Aorta (tissue), 5 donors: ENCODE measurements at places on chromosomes 12 and 14. TPM values are rescaled to one million over a fixed set of nuclear protein-coding genes. Genes with fewer than 3 reads are reported as not detected.

DNA sequence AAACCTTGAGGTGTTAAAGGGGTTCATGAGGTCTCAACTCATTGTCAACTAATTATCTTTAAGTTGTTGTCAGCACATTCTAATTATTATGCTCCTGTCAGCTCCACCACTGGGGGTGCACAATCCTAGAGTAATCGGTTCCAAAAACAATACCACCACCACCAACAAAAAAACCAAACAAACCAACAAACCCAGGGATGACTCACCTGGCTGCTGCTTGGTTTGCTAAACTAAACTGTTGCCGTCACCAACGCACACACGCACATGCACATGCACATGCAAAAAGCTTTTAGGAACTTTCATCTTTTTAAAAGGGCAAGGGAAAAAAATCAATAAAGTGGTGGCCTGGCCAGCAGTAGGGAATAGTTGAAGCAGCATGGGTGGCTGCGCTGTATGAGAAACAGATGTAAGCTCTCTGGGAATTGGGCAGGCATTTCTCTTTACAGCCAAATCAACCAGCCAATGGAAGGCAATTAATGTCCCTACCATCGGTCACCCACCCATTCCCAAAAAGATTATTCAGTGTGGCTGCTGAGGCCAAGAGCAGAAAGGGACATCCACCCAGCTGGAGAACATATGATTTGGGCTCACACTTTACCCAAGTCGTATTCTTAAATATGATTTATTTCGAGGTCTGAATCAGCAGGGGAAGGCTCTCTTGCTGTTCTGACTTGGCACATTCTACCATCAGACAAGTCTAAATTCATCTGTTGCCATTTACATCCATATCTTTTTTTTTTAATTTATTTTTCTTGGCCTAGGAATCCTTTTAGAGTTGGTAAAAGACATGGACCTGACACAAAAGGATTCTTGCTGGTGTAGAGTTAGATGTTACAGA lies 20.0 kb downstream of the TMEM30B start:
- peak; percentile 46 for DNase-seq

DNA sequence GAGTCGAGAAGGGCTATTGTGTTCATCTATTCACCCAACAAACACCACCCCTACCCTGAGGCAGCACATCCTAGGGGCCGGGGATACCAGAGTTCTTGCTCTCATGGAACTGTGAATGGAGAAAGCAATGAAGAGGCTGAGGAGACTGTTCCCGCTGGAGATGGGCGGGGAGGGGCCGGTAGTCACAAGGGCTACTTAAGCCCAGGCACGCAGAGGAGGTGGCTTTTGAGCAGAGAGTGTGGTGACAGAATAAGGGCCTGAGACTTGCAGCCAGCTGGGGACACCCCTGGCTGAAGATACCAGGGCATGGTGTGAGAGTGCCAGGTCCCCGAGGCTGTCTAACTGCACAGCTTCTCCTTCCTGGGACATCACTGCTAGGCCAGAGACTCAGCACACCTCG lies 114.1 kb upstream of the EVL start:
- no peak for DNase-seq

DNA sequence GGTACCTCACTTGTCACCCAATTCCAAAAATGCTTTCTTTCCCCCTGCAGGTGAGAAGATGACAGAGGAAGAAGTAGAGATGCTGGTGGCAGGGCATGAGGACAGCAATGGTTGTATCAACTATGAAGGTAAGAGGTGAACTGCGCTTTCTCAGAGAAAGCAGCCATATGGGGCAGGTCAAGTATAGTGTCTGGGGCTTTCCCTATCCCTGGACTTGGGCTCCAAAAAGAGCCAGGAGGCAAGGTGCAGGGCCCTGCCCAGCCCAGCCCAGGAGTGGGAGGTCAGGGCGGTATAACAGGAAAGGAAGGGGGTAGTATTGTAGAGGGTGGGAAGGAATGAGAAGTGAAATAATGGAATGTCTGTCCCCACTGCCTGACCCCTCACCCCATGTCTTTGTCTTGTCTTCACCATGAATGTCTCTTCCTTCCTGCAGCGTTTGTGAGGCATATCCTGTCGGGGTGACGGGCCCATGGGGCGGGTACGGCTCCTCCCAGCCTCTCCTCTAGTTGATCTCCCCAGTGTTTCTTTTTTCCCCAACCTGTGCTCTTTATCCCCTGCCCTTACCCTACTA lies 2.1 kb downstream of the MYL6 start:
- no peak for DNase-seq

- no peak for DNase-seq
Measured at GRCh38 chr12:14367040-14367661, 1.7 kb downstream of the ATF7IP start.

- DNase-seq, result no peak
Measured at GRCh38 chr14:88029500-88029899, 24.6 kb downstream of the GPR65 start.

- DNase-seq, result no peak
Measured at GRCh38 chr12:55963760-55964159, 2.1 kb downstream of the PMEL start.

DNA sequence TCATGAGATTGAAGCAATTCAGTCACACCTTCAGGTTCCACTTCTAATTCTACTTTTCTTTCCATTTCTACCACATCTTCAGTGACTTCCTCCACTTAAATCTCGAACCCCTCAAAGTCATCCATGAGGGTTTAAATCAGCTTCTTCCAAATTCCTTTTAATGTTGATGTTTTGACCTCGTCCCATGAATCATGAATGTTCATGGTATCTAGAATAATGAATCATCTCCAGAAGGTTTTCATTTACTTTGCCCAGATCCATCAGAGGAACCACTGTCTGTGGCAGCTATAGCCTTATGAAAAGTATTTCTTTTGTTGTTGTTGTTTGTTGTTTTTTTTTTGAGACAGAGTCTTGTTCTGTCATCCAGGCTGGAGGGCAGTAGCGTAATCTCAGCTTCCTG lies 7.6 kb downstream of the RXYLT1 start:
- no peak for DNase-seq

DNA sequence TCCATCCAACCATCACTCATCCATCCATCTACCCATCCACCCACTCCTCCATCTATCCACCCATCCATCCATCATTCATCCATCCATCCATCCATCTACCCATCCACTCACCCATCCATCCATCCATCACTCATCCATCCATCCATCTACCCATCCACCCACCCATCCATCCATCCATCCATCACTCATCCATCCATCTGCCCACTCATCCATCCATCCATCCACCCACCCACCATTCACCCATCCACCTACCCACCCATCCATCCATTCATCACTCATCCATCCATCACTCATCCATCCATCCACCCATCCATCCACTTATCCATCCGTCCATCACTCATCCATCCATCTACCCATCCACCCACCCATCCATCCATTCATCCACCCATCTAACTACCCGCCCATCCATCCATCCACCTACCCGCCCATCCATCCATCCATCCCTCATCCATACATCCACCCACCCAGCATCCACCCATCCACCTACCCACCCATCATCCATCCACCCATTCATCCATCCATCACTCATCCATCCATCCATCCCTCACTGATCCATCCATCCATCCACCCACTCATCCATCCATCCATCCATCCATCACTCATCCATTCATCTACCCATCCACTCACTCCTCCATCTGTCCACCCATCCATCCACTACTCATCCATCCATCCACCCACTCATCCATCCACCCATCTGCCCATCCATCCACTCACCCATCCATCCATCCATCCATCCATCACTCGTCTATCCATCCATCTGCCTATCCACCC lies 24.1 kb downstream of the TRPV4 start:
- no peak for DNase-seq

DNA sequence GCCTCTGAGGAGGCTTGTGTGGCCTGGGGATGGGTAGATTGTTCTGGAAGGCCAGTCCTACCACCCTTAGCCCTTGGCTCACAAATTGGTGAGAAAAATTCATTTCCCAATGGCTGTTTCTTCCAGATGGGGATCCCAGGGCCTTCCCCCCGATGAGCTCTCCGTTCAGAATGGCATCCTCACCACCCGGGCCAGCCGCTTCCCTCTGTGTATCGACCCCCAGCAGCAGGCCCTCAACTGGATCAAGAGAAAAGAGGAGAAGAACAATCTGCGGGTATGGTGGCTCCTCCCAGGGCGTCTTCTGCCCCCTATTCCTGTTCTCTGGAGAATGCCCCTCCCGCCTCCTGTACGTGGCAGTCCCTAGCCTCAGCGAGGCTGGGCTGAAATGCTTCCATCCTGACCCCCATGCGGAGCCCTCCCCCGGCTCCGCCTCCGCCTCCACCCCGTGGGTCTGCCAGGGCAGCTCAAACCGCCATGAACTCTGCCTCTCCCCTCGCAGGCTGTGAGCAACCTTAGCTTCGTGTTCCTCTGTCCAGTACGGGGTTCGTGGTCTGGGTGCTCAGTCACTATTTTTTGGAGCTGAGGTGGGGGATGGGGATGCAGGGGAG lies 57.8 kb downstream of the CCDC92 start:
- peak; percentile 51 for DNase-seq

Gene TMEM63C
- total RNA-seq, result 0.26 TPM

Gene CLEC12A
- total RNA-seq, result 3.6 TPM

Gene CLEC4D
- 1.4 TPM for total RNA-seq

Gene NXPH4
- total RNA-seq, result 1.2 TPM
